ENCODE measurements at places on chromosomes 7 and 10.
A peak's percentile ranks its signal among the peaks of the same experiment; 100 is the strongest.

- DNase-seq, result no peak
These were observed 5.0 kb upstream of the GIGYF1 start for GRCh38 chr7:100699018-100699417.

DNA sequence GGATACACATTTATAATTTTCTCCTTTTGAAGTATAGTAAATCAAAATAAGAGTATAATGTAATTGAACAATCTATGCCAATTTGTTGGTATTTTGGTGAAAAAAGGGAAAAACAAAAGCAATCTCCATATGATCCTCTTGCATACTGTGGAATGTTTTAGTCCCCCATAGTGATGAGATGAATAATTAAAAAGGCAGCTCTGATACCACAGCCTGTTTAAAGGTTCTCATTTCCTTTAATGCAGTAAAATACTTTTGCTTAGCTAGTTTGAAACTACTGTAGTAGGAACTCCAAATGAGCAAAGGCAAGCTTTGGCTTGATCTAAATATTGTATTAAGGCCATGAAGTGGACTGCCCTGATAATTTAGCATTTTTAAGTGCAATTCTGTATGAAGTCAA lies 77.6 kb downstream of the VTI1A start:
- no peak for DNase-seq

DNA sequence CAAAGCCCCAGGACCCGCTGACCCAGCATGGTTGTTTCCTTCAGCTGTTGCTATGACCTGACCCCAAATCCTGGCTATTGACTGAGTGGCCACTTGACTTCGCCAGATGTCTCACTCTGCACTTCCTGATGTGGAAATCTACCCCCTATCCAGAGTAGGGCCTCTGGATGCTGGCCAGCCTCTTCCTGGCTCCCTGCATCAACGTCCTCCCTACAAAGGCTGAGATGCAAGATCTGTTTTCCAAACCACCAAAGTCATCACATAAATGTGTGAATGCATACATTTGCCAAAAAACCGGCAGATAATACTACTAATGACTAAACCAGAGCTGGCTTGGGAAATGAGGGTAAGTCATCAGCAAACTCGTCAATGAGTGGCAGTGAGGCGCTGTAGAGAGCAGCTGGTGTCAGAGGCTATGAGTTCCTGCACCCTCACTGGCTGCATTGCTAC lies 70.4 kb downstream of the PYROXD2 start:
- peak; percentile 59 for DNase-seq

DNA sequence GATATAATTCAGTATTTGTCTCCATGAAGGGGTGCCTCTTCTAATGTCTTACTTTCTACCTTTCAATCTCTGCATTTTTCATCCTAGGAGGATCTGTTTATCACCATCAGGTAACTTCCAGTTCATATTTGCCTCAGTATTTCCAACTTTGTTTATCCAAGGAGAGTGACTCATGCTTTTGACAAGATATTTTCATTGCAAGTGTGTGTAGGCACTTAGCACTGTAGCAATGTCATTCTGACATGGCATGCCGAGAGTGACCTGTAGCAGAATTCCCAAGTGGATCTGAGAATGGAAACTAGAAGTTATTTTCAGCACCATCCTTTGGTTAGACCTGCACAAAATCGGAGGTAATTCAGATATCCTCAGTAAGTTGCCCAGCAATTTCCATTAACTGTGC lies 129.9 kb downstream of the INHBA start:
- DNase-seq, result no peak

DNA sequence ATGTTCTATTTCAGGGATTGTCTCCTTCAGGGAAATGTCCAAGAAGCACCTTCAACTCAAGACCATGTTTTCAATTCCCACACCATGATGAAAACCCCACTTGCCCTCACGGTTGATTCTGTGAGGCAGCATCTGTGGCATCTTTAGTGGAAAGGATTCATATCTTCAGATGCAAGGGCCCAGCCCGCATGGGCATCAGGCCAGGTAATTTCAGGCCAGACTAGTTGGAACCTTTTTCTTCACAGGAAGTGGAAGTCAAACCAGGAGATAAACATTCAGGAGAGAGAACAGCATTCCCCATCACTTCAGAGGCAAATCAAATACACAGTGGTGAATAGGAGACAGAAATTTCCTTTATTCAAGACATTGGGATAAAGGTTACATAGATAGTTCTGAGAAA lies 88.8 kb downstream of the JCAD start:
- no peak for DNase-seq

- DNase-seq, result no peak
These were observed 69.5 kb upstream of the VOPP1 start for GRCh38 chr7:55641811-55642210.

DNA sequence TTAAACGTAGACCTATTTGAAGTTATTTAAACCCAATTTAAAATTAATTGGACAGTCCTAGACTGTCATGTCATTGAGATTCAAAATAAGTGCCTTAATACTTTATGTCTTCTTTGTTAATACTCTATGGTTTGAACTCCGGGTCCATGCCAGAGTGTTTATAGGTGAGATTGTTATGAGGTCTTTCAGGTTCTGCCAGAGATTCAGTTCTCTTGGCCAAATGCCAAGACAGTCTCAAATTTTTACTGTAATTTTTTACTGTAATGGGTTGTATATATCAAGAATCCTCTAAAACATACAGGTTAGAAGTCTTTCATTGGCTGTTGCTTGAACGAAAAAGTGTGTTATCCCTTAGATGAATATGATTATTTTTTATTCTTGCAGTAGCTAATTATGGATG lies 3.9 kb downstream of the ADD3 start:
- DNase-seq, result no peak

GRCh38 chr10:28459453-28460144 lies 73.3 kb upstream of the WAC start:
- no peak for DNase-seq
